Stomach (tissue), 19 donors: ENCODE measurements at places on chromosomes 3 and 15. TPM values are rescaled to one million over a fixed set of nuclear protein-coding genes. Genes with fewer than 3 reads are reported as not detected.
A peak's percentile ranks its signal among the peaks of the same experiment; 100 is the strongest.

DNA sequence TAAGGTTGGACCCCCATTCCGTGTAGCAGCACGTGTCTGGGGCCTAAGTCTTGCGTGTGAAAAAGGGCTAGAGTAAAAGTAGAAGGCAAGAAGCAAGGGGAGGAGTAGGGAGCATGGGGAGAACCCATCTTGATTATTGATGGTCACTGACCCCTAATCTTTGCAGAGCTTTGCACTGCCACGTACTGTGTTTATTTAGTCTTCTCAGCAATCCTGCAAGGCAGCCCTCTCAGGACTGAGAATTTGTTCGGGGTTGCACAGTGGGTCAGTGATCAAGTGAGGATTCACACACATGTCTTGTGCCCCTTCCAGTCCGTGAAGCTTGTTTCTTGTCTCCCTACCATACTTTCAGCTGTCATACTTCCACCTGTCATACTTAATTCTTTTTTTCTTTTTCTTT, 7.2 kb downstream of the SEMA4B start:
- peaks cover 20% of the 10 kb centered on the region for H3K36me3 ChIP-seq
- H3K27me3 ChIP-seq = no peaks in the 10 kb centered on the region
- DNase-seq = no peak
- peaks cover 81% of the 10 kb centered on the region for H3K4me1 ChIP-seq
- no peak overlapping the region for H3K4me3 ChIP-seq

GRCh38 chr3:195544634-195545033, 1.5 kb upstream of the PPP1R2 start:
- no peak overlapping the region for H3K4me3 ChIP-seq
- H3K27me3 ChIP-seq = no peaks in the 10 kb centered on the region
- DNase-seq = no peak
- no peaks in the 10 kb centered on the region for H3K36me3 ChIP-seq

- H3K27me3 ChIP-seq = no peaks in the 10 kb centered on the region
- H3K4me3 ChIP-seq = no peak overlapping the region
- peaks cover 17% of the 10 kb centered on the region for H3K4me1 ChIP-seq
- no peak for DNase-seq
- H3K27ac ChIP-seq = peak overlapping the region; percentile 2
- H3K36me3 ChIP-seq = peaks cover 16% of the 10 kb centered on the region
Observed at GRCh38 chr15:66785637-66786036, 83.6 kb downstream of the SMAD6 start.

GRCh38 chr3:87442470-87442869, 166.1 kb upstream of the POU1F1 start:
- no peaks in the 10 kb centered on the region for H3K27me3 ChIP-seq
- no peak for DNase-seq
- no peak overlapping the region for H3K4me3 ChIP-seq
- no peak overlapping the region for H3K27ac ChIP-seq
- H3K4me1 ChIP-seq = no peaks in the 10 kb centered on the region

GRCh38 chr3:157624801-157625200, 121.6 kb upstream of the VEPH1 start:
- peaks cover 16% of the 10 kb centered on the region for H3K27me3 ChIP-seq
- no peaks in the 10 kb centered on the region for H3K4me1 ChIP-seq
- H3K36me3 ChIP-seq = no peaks in the 10 kb centered on the region
- DNase-seq = no peak
- no peak overlapping the region for H3K27ac ChIP-seq

GRCh38 chr3:29932696-29933325, 651.9 kb downstream of the RBMS3 start:
- H3K4me1 ChIP-seq = no peaks in the 10 kb centered on the region
- H3K36me3 ChIP-seq = no peaks in the 10 kb centered on the region
- no peak for DNase-seq

- no peaks in the 10 kb centered on the region for H3K36me3 ChIP-seq
- H3K4me3 ChIP-seq = no peak overlapping the region
- no peaks in the 10 kb centered on the region for H3K27me3 ChIP-seq
Observed at GRCh38 chr3:158471639-158472294, 99.2 kb upstream of the MLF1 start.

DNA sequence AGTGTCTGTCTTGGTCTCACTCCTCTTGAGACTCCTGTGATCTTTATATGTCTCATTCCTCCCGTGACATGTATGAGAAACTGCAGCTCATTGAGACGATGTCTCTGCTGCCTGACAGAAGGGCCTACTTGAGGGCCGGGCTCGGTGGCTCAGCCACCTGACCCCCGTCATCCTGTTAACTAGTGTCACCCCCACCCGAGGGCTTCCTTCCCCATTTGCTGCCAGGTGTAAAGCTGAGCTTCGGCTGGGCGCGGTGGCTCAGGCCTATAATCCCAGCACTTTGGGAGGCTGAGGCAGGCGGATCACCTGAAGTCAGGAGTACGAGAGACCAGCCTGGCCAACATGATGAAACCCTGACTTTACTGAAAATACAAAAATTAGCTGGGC, 12.7 kb downstream of the SEMA4B start:
- no peaks in the 10 kb centered on the region for H3K27me3 ChIP-seq
- peaks cover 45% of the 10 kb centered on the region for H3K4me1 ChIP-seq
- peaks cover 36% of the 10 kb centered on the region for H3K36me3 ChIP-seq

GRCh38 chr3:143974271-143975238, 2.9 kb downstream of the DIPK2A start:
- peaks cover 53% of the 10 kb centered on the region for H3K4me1 ChIP-seq
- H3K27ac ChIP-seq = peak overlapping the region; percentile 95
- H3K36me3 ChIP-seq = no peaks in the 10 kb centered on the region
- no peaks in the 10 kb centered on the region for H3K27me3 ChIP-seq
- DNase-seq = no peak

DNA sequence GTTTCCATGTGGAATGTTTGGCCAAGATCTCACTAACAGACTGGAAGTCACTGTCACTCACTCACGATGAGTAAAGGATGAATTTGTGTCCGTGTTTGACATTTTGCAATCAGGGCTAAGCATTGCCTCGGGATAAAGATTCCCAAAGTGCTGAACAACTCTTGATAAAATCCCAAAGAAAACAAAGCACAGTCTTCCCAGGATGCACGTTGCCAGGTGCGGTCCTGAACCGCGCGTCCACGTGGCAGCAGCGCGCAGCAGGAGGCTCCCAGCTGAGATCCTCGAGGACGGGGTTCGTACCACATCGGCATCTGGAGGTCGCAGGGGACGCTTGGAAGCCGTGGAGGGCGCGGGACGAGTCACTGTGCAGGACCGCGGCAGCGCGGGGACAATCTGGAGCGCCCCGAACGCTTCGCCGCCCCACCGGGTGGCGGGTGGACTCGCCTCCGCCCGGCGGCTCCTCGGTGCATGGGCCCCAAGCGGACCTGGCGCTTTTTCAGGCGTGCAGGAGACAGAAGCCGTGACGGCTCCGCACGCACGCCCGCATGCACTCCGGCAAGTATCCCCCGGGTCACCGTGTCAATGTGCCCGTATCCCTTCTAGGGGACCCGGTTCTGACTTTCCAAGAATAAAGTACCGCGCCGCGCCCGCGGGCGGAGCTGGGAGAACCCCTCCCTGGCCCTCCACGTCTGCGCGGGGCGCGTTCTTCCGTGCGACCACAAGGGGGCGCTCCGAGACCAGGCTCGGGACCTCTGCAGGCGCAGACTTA, 17.7 kb downstream of the CPN2 start:
- H3K4me1 ChIP-seq = peaks cover 15% of the 10 kb centered on the region
- DNase-seq = peak; percentile 96
- peaks cover 37% of the 10 kb centered on the region for H3K27me3 ChIP-seq
- H3K4me3 ChIP-seq = peak overlapping the region; percentile 59
- no peak overlapping the region for H3K27ac ChIP-seq

DNA sequence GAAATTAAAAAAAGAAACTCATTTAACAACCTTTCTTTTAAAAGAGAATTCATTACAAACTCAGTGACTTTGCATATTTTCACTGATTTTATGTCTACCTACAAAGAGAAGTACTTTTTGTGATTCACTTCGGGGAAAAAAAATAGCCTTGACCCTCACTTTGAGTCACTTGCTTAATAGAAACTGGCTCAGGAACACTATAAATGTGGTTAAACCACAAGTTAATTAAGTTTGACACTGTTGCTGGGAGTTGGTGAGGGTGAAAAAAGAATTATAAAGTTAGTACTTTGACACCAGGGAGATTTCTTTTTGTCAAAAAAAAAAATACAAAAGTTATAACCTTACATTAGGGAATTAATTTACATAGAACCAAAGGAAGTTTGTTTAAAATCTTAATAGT, 810.9 kb downstream of the NR2F2 start:
- H3K27me3 ChIP-seq = no peaks in the 10 kb centered on the region
- no peaks in the 10 kb centered on the region for H3K4me1 ChIP-seq
- DNase-seq = no peak
- H3K36me3 ChIP-seq = no peaks in the 10 kb centered on the region
- no peak overlapping the region for H3K27ac ChIP-seq
- no peak overlapping the region for H3K4me3 ChIP-seq

GRCh38 chr3:52190294-52191074, 7.5 kb upstream of the ALAS1 start:
- peak; percentile 62 for DNase-seq
- H3K4me3 ChIP-seq = no peak overlapping the region
- H3K27me3 ChIP-seq = no peaks in the 10 kb centered on the region
- peaks cover 25% of the 10 kb centered on the region for H3K4me1 ChIP-seq
- peak overlapping the region; percentile 47 for H3K27ac ChIP-seq

DNA sequence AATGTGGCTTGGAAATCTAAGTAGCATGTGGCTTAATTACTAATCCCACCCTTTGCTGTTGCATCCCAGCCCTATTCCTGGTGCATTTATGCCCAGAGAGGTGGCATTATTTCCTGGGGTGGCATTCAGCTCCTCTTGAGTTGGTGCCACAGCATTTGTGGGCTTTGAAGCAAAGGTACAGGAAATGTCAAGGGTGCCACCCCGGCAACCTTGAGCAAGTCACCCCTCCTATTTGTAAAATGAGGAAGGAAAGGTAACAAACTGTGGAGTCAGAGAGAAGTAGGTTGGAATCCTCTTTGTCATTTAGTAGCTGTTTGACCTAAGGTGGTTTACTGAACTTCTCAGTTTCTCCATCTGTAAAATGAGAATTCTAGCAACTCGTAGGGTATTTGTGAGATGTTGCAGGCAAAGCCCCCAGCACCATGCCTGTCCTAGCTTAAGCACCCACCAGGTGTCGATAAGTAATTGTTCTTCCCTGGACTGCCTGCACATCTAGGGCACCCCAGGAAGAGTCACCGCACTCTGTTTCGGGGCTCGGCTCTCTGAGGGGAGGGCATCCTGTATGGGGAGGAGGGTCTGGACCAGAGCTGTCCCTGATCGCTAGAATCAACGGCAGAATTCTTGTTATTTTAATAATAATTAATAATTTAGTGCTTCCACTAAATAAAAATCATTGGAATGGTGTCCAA, 17.1 kb downstream of the ISG20 start:
- no peaks in the 10 kb centered on the region for H3K4me1 ChIP-seq
- H3K27ac ChIP-seq = no peak overlapping the region
- DNase-seq = no peak
- no peak overlapping the region for H3K4me3 ChIP-seq

DNA sequence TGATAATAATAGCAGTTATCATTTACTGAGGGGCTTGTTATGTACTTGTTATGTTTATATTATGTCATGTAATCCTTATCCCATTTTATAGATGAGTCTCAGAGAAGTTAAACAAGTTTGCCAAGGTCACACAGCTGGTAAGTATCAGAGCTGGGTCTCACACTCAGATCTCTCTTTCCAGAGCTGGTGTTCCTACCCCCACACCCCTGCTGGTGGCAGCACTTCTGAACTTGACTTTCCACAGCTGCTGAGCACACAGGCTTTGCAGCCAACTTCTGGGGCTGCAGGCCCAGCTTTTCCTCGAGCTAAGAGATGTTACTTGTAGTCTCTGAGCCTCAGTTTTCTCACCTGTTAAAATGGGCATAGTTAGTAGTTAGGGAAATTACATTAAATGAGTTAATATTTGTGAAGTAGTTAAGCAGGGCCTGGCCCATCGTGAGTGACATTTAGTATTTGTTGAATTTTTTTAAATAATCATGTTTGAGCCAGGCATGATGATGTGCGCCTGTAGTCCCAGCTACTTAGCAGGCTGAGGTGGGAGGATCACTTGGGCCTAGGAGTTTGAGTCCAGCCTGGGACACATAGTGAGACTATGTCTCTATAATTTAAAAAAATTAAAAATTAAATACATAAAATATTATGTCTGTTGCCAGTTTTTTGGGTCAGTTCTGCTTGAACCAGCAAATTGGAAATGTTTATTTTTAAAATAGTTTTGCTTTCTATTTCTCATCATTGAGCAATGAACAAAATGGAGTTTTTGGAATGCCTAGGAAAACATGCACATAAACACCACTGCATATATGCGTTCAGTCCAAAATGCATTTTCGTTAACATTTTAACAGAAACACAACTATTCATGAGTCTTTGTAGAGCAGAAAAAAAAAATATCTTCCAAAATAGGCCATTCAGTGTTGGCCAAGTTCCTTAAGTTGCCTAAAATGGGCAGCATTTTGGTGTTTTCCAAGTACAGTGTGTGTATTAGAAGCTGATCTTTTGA, 87.3 kb downstream of the SMAD6 start:
- no peaks in the 10 kb centered on the region for H3K27me3 ChIP-seq
- H3K4me1 ChIP-seq = no peaks in the 10 kb centered on the region
- peak overlapping the region; percentile 77 for H3K27ac ChIP-seq
- no peaks in the 10 kb centered on the region for H3K36me3 ChIP-seq
- peak; percentile 49 for DNase-seq

DNA sequence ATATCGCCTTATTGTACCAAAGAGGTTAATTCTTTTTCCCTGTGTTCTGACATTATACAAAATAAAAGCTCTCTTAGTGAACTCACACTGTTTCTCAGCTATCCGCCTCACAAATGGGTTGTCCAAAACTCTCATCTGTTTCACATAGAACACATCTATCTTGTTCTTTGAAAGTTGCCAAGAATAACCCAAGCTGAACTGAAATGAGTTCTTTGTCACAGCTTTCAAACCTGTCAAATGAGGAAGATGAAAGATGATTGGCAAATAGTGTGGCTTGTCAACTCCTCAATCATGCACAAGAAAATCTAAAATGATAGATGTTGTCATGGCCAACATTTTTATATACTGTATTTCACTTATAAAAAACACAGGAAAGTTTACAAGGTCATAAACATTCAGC, 168.1 kb upstream of the OSTN start:
- H3K36me3 ChIP-seq = no peaks in the 10 kb centered on the region
- DNase-seq = no peak
- no peaks in the 10 kb centered on the region for H3K27me3 ChIP-seq
- H3K4me1 ChIP-seq = no peaks in the 10 kb centered on the region

GRCh38 chr3:119856695-119857094, 74.8 kb downstream of the NR1I2 start:
- no peak for DNase-seq
- no peaks in the 10 kb centered on the region for H3K4me1 ChIP-seq
- H3K36me3 ChIP-seq = peaks cover 11% of the 10 kb centered on the region
- no peaks in the 10 kb centered on the region for H3K27me3 ChIP-seq

Gene IQCF5
- total RNA-seq = not detected

Gene KAT2B
- 23.7 TPM for total RNA-seq

Gene ADPRH
- not detected for total RNA-seq

Gene VPS33B
- 7.5 TPM for total RNA-seq

Gene SERPINI2
- not detected for total RNA-seq

Gene COL6A5
- 0.45 TPM for total RNA-seq

Gene TMEM266
- not detected for total RNA-seq

Gene HYKK
- 7.2 TPM for total RNA-seq

Gene SCAANT1
- total RNA-seq = not detected

Gene C3orf22
- not detected for total RNA-seq

Gene CCR8
- not detected for total RNA-seq
